T-helper 17 cell (primary cell): ENCODE measurements at places on chromosomes 7 and 10. TPM values are rescaled to one million over a fixed set of nuclear protein-coding genes. Genes with fewer than 3 reads are reported as not detected.
A peak's percentile ranks its signal among the peaks of the same experiment; 100 is the strongest.

The ICA1 gene
- total RNA-seq, result 12.8 TPM

The TSC22D4 gene
- 94.7 TPM for total RNA-seq

The MIOS gene
- 26.1 TPM for total RNA-seq

DNA sequence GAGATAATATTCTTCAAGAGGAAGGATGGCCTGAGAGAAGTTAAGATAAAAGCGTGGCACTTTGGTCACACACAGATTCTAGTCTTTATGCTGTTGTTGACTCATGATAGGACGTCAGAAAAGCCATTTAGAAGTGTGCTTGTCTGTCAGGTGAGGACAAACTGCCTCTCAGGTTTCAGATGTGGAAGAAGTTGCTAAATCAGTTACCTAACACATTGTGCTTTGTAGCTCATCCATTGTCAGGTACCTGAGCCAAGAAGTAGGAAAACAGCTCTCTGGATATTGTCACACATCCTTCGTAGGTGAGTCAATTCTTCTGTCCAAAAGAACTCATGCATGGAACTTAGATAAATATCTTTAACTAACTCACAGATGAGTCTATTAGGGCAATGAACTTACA lies 49.5 kb upstream of the PHYHIPL start:
- H3K36me3 ChIP-seq, result no peaks in the 10 kb centered on the region
- H3K27me3 ChIP-seq, result no peaks in the 10 kb centered on the region
- H3K27ac ChIP-seq, result no peak overlapping the region
- DNase-seq, result no peak
- H3K4me1 ChIP-seq, result no peaks in the 10 kb centered on the region

GRCh38 chr7:3942276-3942675 lies 641.2 kb downstream of the SDK1 start:
- H3K4me3 ChIP-seq, result no peak overlapping the region
- no peak overlapping the region for H3K27ac ChIP-seq

GRCh38 chr10:130025811-130026485 lies 61.9 kb upstream of the EBF3 start:
- no peaks in the 10 kb centered on the region for H3K36me3 ChIP-seq
- H3K4me3 ChIP-seq, result no peak overlapping the region
- peaks cover 10% of the 10 kb centered on the region for H3K27me3 ChIP-seq
- H3K4me1 ChIP-seq, result no peaks in the 10 kb centered on the region

GRCh38 chr7:131008840-131009711 lies 275.1 kb upstream of the KLF14 start:
- H3K4me3 ChIP-seq, result peak overlapping the region; percentile 85
- peaks cover 81% of the 10 kb centered on the region for H3K4me1 ChIP-seq
- H3K27ac ChIP-seq, result peak overlapping the region; percentile 97

- H3K4me3 ChIP-seq, result no peak overlapping the region
- H3K27ac ChIP-seq, result no peak overlapping the region
- no peaks in the 10 kb centered on the region for H3K4me1 ChIP-seq
- H3K27me3 ChIP-seq, result no peaks in the 10 kb centered on the region
- no peaks in the 10 kb centered on the region for H3K36me3 ChIP-seq
Observed at GRCh38 chr7:88771417-88771816, 11.9 kb downstream of the ZNF804B start.

DNA sequence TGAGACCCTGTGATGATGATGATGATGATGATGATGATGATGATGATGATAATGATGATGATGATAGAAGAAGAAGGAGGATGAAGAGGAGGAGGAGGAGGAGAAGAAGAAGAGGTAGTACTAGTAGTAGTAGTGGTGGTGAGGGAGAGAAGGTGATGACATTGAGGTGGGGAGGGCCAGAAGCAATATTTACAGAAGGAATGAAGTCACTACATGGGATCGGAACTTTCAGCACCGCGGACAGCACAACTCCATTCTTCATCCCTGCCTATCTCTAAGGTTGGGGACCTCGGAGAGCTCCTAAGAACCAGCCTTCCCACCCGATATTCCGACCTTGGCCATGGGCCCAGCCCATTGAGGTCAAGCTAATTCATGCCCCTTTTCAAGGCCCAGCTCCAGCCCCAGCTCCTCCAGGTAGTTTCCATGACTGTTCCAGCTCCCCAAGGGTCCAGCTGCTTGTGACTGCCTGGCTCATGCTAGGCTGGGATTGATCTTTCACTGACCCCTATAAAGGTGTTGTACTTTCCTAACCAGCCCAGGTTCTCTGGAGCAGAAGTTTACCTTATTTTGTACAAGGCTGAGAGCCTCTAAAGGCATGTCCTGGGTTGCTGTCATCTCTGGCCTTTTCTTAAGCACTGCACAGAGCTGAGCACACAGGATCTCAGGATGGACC lies 10.3 kb downstream of the CRHR2 start:
- H3K27me3 ChIP-seq, result peaks cover 25% of the 10 kb centered on the region

DNA sequence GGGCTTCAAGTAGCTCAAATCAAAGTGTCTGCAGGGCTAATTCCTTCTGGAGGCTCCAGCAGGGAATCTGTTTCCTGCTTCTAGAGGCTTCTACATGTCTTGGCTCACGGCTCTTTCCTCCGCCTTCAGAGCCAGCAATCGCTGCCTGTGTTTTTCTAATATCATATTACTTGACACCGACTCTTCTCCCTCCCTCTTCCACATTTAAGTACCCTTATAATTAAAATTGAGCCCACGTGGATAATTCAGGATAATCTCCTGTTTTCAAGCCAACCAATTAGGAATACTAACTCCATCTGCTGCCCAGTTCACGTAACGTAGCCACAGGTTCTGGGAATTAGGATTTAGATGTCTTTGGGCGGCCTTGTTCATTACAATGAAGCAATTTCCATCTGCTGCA lies 372.2 kb downstream of the DPP6 start:
- no peak for DNase-seq
- H3K36me3 ChIP-seq, result no peaks in the 10 kb centered on the region
- H3K27me3 ChIP-seq, result no peaks in the 10 kb centered on the region
- no peaks in the 10 kb centered on the region for H3K4me1 ChIP-seq

- H3K27me3 ChIP-seq, result no peaks in the 10 kb centered on the region
- H3K27ac ChIP-seq, result no peak overlapping the region
- H3K36me3 ChIP-seq, result no peaks in the 10 kb centered on the region
- H3K4me1 ChIP-seq, result no peaks in the 10 kb centered on the region
- H3K4me3 ChIP-seq, result no peak overlapping the region
Observed at GRCh38 chr10:111885046-111885445, 298.5 kb downstream of the GPAM start.

DNA sequence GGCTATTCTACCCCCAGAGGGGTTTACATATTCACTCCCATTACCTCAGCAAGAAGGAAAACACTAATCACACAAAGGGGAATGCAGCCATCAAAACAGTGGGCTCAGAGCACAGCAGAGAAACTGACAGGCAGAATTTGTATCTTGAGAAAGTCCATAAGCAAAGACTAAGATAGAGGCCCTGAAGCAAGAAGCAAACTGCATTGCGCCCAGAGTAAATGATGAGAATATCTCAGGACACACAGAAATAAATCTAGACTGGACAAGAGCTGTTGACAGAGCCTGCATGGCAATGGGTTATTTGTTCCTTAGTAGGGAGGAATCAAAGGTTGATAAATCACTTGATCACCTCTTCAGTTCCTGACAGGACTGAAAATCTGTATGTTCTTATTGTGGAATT lies 440.7 kb upstream of the CELF2 start:
- no peaks in the 10 kb centered on the region for H3K4me1 ChIP-seq
- no peak overlapping the region for H3K27ac ChIP-seq
- H3K27me3 ChIP-seq, result peaks cover 17% of the 10 kb centered on the region
- DNase-seq, result no peak

- H3K4me3 ChIP-seq, result no peak overlapping the region
- H3K36me3 ChIP-seq, result no peaks in the 10 kb centered on the region
- H3K27me3 ChIP-seq, result no peaks in the 10 kb centered on the region
- no peaks in the 10 kb centered on the region for H3K4me1 ChIP-seq
- no peak for DNase-seq
- no peak overlapping the region for H3K27ac ChIP-seq
Observed at GRCh38 chr7:69775231-69775771, 177.0 kb downstream of the AUTS2 start.

- H3K4me1 ChIP-seq, result no peaks in the 10 kb centered on the region
- no peaks in the 10 kb centered on the region for H3K27me3 ChIP-seq
- H3K4me3 ChIP-seq, result no peak overlapping the region
Observed at GRCh38 chr7:84182301-84182700, 12.3 kb downstream of the SEMA3A start.

GRCh38 chr7:148234715-148235114 lies 355.9 kb upstream of the C7orf33 start:
- H3K36me3 ChIP-seq, result peaks cover 2% of the 10 kb centered on the region
- no peak overlapping the region for H3K27ac ChIP-seq
- no peaks in the 10 kb centered on the region for H3K4me1 ChIP-seq
- H3K27me3 ChIP-seq, result peaks cover 17% of the 10 kb centered on the region
- DNase-seq, result no peak

DNA sequence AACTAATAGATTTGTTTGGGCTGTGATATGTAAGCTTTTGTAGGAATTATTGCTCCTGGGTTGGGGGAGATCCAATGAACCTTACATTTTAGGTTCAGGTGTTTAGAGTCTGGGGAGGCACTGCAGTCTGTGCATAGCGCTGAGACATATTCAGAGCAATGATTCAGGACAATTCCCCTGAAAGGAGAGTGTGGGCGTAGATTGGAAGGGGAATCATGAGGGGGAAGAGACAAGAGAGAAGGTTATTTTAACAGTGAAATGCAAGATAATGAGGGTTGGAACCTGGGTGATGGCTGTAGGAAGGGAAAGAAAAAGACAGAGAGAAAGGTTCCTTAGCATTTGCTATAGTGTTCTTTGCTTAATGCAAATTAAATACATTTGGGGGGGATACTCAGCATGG lies 1013.4 kb downstream of the REEP3 start:
- no peak overlapping the region for H3K4me3 ChIP-seq
- H3K4me1 ChIP-seq, result no peaks in the 10 kb centered on the region
- no peaks in the 10 kb centered on the region for H3K27me3 ChIP-seq
- no peak for DNase-seq
- no peaks in the 10 kb centered on the region for H3K36me3 ChIP-seq

DNA sequence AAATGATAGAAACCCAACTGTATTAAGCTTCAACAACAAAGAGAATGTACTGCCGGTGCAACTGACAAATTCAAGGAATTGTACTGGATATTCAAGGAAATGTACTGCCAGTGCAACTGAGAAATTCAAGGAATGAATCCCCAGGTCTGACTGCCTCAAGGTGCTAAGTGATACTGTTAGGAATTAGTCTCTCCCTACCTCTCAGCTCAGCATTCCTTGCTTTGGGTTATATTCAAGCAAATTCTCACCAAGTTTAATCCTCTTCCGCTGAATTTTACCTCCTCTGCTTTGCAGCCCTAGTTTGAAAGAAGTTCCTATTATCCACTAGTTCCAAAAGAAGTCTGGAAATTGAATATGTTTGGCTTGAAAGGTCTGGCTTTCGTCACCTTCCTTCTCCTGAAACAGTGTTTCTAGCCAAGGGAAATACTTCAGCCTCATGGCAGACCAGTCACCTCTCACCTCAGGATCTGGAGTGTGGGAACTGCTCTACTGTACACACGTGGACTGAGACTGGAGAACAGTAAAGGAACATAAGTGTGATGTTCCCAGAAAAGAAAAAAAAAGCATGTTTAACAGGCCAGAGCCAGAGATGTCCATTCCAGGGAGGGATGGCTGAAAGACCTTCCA lies 60.4 kb downstream of the SORCS1 start:
- no peaks in the 10 kb centered on the region for H3K4me1 ChIP-seq
- DNase-seq, result no peak
- H3K27me3 ChIP-seq, result no peaks in the 10 kb centered on the region
- no peak overlapping the region for H3K27ac ChIP-seq
- no peaks in the 10 kb centered on the region for H3K36me3 ChIP-seq

GRCh38 chr10:132443605-132443982 lies 46.6 kb downstream of the PWWP2B start:
- no peaks in the 10 kb centered on the region for H3K36me3 ChIP-seq
- peaks cover 28% of the 10 kb centered on the region for H3K4me1 ChIP-seq
- peak; percentile 52 for DNase-seq
- H3K27me3 ChIP-seq, result no peaks in the 10 kb centered on the region
- peak overlapping the region; percentile 59 for H3K4me3 ChIP-seq
- H3K27ac ChIP-seq, result no peak overlapping the region

DNA sequence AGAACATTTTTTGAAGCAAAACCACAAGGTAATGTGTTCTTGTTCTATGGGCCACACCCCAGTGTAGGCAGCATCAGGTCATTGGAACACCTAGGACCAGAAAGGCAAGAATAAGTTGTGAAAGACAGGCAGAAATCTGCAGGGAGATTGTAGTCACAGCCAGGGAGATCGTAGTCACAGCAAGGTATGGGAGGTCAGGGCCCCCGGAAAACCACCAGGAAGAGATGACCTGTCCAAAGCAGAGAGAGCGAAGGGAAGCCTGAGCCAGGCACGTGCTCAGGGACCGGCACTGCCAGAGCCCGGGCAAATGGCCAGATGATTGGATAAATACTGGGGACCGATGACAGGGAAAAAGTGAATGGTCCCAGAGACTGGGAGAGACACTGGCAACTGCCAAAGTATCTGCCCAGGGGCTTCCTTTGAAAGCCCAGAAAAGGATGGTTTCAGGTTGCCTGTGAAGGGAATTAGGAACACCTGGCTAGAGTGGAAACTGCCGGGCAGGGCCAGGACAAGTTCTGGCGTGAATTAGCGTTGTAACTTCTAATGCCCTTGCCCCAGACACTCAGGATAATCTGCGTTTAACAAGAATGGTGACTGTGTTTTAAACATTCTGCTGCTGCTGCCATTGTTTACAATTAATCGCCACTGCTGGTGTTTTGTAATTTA lies 3.9 kb upstream of the NOBOX start:
- H3K27ac ChIP-seq, result no peak overlapping the region
- H3K4me1 ChIP-seq, result peaks cover 8% of the 10 kb centered on the region
- no peaks in the 10 kb centered on the region for H3K36me3 ChIP-seq
- DNase-seq, result no peak
- H3K4me3 ChIP-seq, result no peak overlapping the region
- peaks cover 57% of the 10 kb centered on the region for H3K27me3 ChIP-seq

DNA sequence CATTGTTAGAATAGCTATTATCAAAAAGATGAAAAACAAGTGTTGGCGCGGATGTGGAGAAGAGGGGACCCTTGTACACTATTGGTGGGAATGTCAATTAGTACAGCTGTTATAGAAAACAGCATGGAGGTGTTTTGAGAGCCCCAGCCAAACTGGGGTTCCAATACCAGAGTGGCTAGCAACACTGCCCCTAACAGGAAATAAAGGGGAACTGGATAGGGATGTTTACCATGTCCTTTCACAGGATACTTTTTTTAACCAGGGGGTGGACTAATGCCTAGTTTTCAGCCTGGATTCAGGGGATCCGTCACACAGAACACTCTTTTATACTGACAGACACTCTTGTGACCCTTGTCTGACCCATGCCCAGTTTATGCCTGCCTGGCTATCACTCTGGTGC lies 6.9 kb upstream of the GSTK1 start:
- peak overlapping the region; percentile 46 for H3K4me3 ChIP-seq
- no peak for DNase-seq
- no peaks in the 10 kb centered on the region for H3K36me3 ChIP-seq
- no peaks in the 10 kb centered on the region for H3K27me3 ChIP-seq
- H3K4me1 ChIP-seq, result peaks cover 35% of the 10 kb centered on the region

GRCh38 chr7:154178895-154179294 lies 126.7 kb downstream of the DPP6 start:
- no peak overlapping the region for H3K4me3 ChIP-seq
- H3K27ac ChIP-seq, result no peak overlapping the region
- H3K27me3 ChIP-seq, result peaks cover 5% of the 10 kb centered on the region
- H3K4me1 ChIP-seq, result no peaks in the 10 kb centered on the region
- DNase-seq, result no peak

GRCh38 chr10:113802997-113803396 lies 50.9 kb downstream of the DCLRE1A start:
- DNase-seq, result no peak
- peaks cover 3% of the 10 kb centered on the region for H3K36me3 ChIP-seq
- peaks cover 54% of the 10 kb centered on the region for H3K27me3 ChIP-seq
- peaks cover 6% of the 10 kb centered on the region for H3K4me1 ChIP-seq
- no peak overlapping the region for H3K27ac ChIP-seq

- peaks cover 44% of the 10 kb centered on the region for H3K4me1 ChIP-seq
- H3K36me3 ChIP-seq, result peaks cover 2% of the 10 kb centered on the region
- peak overlapping the region; percentile 85 for H3K4me3 ChIP-seq
- H3K27ac ChIP-seq, result peak overlapping the region; percentile 100
Observed at GRCh38 chr10:69090685-69091084, 2.8 kb downstream of the SRGN start.
